ENCODE measurements at places on chromosomes 6 and 20.

DNA sequence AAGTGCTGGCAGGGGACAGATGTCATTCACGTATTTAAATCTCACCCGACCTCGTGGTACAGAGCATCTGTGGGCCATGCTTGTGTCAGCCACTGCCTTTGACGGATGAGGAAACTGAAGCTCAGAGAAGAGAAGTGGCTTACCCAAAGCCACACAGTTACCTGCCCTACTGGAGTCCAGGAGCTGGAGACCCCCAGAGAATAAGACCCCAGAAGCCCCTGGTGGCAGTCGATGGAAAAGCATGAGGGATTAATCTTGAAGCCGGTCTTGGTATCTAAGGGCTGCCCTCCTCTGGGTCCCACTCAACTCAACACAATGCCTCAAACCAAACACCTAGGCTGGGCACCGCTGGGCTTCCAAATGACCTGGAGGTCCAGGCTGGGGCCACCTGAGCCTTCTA lies 83.1 kb downstream of the GRM4 start:
- DNase-seq = no peak

DNA sequence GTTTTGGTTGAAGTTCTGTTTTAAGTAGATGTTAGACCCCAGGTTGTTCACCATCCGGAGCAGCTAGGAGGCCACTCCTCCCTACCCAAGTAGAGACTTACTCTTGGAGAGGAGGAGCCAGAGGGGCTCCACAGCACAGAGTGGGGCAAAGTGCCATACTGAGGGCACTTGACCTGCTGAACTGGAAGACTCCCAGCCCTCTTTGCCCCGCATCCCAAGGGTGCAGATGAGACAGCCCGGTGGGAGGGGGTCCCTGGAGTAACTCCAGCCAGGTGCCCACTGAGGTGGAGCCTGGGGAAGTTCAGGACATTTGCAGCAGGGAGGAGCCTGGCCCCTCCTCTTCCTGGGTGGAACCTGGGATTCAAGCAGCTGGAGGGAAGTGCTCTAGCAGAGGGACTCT lies 102.1 kb upstream of the GPR6 start:
- DNase-seq = no peak

DNA sequence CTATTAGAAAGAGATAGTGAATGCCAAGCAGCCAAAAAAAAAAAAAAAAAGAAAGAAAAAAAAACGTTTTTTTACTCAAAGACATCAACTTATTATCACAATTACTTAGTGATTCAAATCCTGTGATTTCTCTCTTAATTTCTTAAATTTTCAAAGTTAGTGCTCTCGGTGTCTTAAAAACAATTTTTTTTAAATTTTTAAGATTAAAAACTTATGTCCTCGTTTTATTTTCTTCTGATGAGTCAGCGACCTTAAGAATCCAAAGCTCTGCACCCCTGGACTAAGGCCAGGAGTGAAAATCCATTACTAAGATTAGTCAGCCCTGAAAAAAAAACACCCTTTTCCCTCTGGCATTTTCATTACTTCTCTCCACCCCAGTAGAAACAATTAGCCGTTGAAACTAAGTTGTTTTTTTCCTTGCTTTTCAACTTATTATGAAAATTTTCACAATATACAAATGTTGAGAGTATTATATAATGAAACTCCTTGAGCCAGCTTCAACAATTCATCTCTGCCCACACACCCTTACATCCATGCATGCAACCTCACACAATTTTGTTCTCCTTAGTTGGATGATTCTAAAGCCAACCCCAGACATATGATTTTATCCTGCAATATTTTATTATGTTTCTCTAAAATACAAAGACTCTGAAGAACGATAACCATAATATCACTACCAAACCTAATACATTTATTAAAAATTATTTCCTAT lies 85.6 kb upstream of the CARMIL1 start:
- DNase-seq = peak; percentile 86

GRCh38 chr6:110875548-110876169 lies 1.1 kb downstream of the AMD1 start:
- no peak for DNase-seq

DNA sequence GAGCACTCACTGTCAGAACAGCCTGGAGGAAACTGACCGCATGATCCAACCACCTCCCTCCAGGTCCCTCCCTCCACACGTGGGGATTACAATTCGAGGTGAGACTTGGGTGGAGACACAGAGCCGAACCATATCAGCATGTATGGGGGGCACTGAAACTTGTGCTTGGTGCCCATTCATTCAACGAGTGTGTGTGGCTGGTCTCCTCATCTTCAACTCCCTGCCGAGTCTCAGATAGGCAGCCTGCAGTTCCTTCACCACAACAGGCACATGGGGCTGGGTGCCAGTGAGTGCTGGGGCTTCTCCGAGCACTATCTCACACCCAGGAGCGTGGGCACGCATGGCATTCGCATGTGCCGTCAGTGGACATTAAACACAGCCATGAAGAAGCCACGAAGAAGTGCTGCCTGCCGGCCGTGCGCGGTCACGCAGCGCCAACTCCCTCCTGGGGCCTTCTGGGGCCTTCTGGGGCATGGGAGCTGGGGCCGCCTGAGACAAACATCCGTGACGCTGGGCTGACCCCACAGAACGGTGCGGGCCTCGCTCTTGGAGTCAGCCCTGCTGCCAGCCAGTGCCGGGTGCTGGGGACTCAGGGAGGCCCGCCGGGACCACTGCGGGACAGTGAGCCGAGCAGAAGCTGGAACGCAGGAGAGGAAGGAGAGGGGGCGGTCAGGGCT lies 714 bp upstream of the RTEL1 start:
- no peak for DNase-seq

GRCh38 chr20:48631114-48632016 lies 196.4 kb downstream of the PREX1 start:
- DNase-seq = no peak

GRCh38 chr6:136063096-136063495 lies 187.0 kb downstream of the MTFR2 start:
- peak; percentile 87 for DNase-seq

DNA sequence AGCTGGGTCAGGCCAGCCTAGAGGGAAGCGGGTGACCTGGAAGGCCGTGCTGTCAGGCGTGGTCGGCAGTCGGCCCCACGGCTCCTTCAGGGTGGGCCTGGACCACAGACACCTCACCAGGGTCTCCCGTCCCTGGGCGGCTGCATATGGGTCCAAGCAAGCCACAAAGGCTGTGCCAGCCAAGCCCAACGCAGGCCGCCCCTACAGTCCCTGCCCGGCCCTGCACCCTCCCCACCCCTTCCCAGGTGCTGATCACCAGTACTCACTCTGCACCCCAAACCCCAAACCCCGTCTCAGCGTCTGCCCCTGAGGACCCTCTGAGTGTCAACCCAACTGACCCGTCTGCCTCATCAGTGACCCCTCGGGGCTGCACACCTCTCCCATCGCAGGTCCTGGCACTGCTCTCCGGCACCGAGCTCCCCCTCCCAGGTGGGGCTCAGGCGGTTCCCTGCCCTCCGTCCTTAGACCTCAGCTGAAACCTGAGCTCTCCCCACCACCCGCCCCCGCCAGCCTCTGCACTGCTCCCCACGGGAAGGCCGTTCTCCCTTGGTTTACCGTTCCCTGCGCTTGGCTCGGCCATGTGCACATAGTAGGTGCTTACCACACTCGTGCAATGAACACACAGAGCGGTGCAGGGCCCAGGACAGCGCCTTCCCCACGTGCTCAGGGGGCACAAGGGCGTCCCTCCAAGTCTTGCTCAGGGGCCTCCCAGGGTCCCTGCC lies 1.5 kb upstream of the PPDPF start:
- DNase-seq = no peak

- peak; percentile 36 for DNase-seq
Observed at GRCh38 chr6:122869437-122870024, 80.5 kb downstream of the SMPDL3A start.

- DNase-seq = no peak
Observed at GRCh38 chr6:74091136-74091793, 395.3 kb downstream of the CD109 start.

DNA sequence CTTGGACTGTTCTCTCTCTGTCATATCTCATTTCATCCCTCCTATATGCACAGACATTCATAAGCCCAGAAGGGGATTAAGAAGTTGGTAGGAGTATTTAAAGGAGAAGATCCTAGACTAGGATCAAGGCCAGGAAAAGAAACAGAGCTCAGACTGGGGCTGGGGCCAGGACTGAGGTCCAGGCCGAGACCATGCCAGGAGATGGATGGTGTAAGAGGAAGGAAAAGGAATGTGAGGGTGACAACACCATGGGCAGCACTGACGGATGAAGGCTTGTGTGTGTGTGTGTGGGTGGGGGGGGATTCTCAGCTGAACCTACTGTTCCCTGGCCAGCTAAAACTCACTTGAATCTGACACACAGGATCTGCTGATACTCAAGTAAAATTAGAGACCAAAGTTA lies 182.1 kb downstream of the KIF6 start:
- DNase-seq = no peak

DNA sequence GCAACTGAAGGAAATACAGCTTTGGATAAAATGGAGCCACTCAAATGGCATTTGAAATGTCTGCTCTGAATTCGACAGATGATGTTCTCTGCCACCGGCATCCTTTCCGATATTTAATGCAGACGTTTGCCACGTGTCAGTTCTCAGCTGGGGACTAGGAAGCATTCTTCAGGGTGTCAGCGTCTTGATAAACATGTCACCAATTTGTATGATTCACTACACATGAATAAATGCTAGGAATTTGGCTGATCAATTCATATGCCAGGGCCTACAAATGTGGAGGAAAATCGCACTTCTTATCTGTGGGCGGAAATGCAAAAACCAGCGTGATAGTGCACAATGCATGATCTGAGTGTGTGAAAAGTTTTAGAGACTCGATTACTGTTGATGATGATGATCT lies 169.5 kb downstream of the SLC24A3 start:
- DNase-seq = no peak

DNA sequence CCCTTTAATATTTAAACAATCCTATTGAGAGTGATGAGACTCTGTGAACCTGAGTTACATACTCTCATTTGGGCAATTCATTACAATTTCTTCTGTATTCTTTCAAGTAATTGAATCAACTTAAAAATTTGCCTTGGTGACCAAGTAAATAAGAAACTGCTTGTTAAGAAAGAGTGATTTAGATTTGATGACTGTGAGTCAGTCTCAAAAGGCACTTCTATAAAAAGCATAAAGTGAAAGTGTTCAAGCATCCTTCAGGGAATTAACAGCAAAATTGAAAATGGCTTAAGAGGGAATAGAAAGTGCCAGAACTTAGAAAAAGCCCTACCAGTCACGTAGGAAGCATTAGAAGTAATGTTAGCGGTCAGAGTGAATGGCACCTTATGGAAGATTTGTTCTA lies 654.7 kb downstream of the EPM2A start:
- no peak for DNase-seq

GRCh38 chr6:23091795-23092194 lies 522.4 kb downstream of the HDGFL1 start:
- no peak for DNase-seq

GRCh38 chr6:44811456-44811855 lies 423.9 kb downstream of the CDC5L start:
- no peak for DNase-seq

- DNase-seq = no peak
Observed at GRCh38 chr6:82249381-82250253, 2.1 kb upstream of the IBTK start.

GRCh38 chr6:138246650-138247440 lies 28.6 kb upstream of the PBOV1 start:
- no peak for DNase-seq

DNA sequence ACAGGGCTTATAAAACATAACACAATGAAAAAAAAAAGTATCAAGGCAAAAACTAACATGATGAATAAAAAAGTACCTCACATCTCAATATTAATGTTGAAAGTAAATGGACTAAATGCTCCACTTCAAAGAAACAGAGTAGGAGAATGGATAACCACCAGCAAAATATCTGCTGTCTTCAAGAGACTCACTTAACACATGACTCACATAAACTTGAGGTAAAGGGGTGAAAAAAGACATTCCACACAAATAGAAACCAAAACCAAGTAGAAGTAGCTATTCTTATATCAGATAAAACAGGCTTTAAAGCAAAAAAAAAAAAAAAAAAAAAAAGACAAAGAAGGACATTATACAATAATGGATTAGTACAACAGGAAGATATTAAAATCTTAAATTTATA lies 86.9 kb downstream of the TBC1D32 start:
- peak; percentile 67 for DNase-seq

DNA sequence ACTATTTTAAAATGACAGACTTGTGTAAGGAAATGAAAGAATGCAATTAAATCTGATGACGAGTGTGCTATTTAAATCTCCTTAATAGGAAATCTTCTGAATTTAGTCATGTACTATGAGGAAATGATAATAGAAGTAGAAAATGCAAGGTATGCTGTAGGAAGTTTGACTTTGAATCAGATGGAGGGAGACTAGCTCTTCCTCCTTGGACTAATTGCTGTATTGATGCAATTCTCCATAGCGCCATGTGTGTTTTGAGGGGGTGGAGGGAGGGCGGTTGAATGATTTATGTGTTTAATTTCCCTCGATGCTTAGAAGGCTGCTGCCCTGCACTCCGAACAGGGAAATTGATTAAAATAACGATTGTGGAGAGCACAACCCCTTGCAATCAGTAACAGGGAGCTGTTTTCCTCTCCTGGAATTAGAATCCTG lies 214.4 kb upstream of the PRND start:
- peak; percentile 86 for DNase-seq

- no peak for DNase-seq
Observed at GRCh38 chr6:129785756-129786135, 75.4 kb downstream of the TMEM244 start.

DNA sequence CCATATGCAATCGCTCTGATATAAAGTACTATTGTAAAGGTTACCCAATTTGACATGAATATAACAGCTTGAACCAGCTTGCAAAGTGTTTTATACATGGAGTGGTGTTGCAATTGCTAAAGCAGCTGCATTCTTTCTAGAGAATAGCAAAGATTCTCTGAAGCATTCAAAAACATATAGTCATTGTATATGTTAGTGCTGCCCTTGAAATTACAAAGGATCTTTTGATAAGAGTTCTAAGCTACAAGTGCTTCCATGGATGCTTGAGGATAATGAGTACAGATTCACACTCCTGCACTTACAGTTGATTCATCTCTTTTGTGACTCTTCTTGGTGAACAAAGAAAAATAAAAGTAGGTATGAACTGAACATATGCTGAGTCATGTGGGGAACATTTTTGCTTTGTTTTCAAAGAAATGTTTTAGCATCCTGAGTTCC lies 175.7 kb downstream of the ALDH8A1 start:
- DNase-seq = peak; percentile 59

DNA sequence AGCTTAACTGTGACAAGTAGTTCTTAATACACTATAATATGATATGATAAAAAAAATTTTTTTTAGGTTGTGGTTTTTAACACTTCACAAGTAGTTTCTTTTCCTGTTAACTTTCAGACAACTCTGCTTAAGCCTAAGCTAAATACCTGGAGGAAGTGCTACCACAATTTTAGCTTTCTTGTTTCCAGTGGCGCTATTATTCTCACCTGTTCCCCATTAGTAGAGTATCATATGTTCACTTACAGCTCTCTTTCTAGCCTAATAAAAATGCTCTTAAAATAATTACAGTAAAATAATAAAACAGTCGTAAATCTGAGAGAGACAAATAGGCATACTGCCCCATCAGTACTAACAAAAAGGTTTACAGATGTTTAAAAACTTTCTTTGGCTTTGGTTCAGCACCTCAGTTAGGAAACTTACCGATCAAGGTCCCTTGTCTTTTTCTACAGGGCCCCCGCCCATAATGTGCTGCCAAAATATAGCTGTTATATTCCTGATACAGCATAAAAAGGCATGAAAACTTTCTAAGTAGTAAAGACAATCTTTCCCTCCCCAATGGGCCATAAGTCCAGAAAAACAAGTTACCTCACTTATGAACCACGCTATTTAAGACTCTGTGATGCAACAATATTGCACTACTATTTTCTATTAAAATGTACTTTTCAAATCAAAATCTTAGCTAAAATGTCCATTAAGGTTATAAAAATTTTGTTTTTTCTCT lies 57.9 kb downstream of the SESN1 start:
- no peak for DNase-seq
